ENCODE measurements at places on chromosomes 2 and 18.

GRCh38 chr2:64905338-64906024, 83.7 kb upstream of the SLC1A4 start:
- peaks cover 65% of the 10 kb centered on the region for H3K27me3 ChIP-seq
- no peaks in the 10 kb centered on the region for H3K4me1 ChIP-seq
- no peak overlapping the region for H3K27ac ChIP-seq
- H3K36me3 ChIP-seq, result no peaks in the 10 kb centered on the region
- no peak for DNase-seq

GRCh38 chr2:82591718-82592117, 1867.4 kb downstream of the SUCLG1 start:
- no peaks in the 10 kb centered on the region for H3K4me1 ChIP-seq
- no peak overlapping the region for H3K27ac ChIP-seq
- no peak for DNase-seq
- H3K27me3 ChIP-seq, result no peaks in the 10 kb centered on the region

GRCh38 chr2:150255528-150255927, 231.9 kb downstream of the RND3 start:
- H3K4me1 ChIP-seq, result peaks cover 6% of the 10 kb centered on the region
- H3K4me3 ChIP-seq, result no peak overlapping the region
- H3K27me3 ChIP-seq, result no peaks in the 10 kb centered on the region
- no peak overlapping the region for H3K27ac ChIP-seq
- H3K36me3 ChIP-seq, result no peaks in the 10 kb centered on the region

GRCh38 chr2:39696838-39697237, 31.1 kb downstream of the TMEM178A start:
- H3K4me1 ChIP-seq, result peaks cover 10% of the 10 kb centered on the region
- no peak overlapping the region for H3K4me3 ChIP-seq
- DNase-seq, result peak; percentile 87

- DNase-seq, result no peak
- no peaks in the 10 kb centered on the region for H3K27me3 ChIP-seq
- H3K4me1 ChIP-seq, result no peaks in the 10 kb centered on the region
- H3K36me3 ChIP-seq, result peaks cover 7% of the 10 kb centered on the region
- H3K27ac ChIP-seq, result no peak overlapping the region
Observed at GRCh38 chr18:58695772-58696171, 24.5 kb downstream of the MALT1 start.

- DNase-seq, result no peak
- H3K27ac ChIP-seq, result no peak overlapping the region
- no peak overlapping the region for H3K4me3 ChIP-seq
- no peaks in the 10 kb centered on the region for H3K27me3 ChIP-seq
- no peaks in the 10 kb centered on the region for H3K4me1 ChIP-seq
- no peaks in the 10 kb centered on the region for H3K36me3 ChIP-seq
Observed at GRCh38 chr2:43138441-43138840, 88.0 kb downstream of the ZFP36L2 start.

DNA sequence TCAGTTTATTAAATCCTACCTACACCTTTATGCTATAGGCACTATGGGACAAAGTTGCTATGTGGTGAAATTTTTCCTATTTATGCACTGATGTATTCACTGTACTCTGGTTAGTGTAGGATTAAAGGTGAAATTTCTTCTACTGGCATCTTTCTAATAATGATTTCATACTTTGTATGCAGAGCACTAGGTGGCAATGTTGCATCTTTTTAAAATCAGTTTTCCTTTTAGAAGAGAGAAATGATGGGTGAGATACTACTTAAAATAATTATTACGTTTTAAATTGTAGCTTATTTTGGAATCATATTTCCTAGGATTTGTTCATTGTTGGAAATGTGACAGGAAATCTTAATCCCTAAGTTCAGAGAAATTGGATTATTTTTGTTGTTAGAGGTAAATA, 150.9 kb downstream of the CD8B2 start:
- no peaks in the 10 kb centered on the region for H3K4me1 ChIP-seq
- no peak overlapping the region for H3K27ac ChIP-seq
- DNase-seq, result peak; percentile 1

DNA sequence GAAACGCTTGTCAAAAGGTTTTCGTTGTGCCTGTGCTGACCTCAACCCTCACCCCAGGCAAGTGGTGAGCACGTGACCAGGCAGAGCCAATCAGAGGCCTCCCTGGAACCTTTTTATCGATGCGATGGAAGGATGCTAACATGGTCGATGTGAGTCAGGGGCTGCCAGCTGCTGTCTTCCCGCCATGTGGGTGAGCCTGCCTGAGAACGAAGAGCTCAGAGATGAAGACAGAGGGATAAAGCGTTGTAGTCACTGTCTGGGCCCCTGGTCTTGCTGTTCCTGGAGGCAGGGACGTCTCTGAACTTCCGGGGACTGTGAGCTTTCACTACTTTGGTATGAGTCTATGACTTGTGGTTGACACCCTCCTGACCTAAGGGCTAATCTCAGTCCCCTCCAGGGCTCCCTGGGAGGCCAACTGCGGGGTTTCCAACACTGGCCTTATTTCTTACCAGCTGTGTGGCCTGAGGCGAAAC, 18.6 kb downstream of the DNMT3A start:
- H3K4me3 ChIP-seq, result no peak overlapping the region
- DNase-seq, result peak; percentile 45
- H3K27ac ChIP-seq, result no peak overlapping the region
- H3K27me3 ChIP-seq, result no peaks in the 10 kb centered on the region

- H3K36me3 ChIP-seq, result no peaks in the 10 kb centered on the region
- no peak overlapping the region for H3K4me3 ChIP-seq
Observed at GRCh38 chr2:85435981-85436835, 17.7 kb downstream of the SH2D6 start.

DNA sequence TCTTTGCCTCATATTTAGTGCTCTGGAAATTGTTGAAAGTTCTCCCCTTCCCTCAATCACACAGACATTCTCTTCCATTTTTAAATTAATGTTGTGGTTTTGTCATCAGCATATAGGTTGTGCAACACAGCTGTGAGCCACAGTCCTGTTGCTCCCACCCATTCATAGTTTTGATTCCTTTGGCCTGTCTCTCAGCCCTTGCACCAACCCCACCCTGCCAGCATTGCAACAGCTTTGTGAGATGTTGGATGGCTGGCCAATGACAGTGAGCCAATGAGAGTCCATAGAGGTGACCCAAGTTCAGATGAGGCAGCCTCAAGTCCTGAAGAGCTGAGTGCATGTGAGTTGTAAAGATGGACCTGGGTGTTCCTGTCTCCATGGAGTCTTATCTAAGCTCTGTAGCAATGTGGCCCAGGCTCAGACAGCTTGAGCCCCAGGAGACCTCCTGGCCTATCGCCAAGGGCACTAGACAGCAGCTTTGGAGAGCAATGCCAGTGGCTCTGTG, 775.5 kb downstream of the RNF144A start:
- H3K4me1 ChIP-seq, result no peaks in the 10 kb centered on the region
- H3K36me3 ChIP-seq, result no peaks in the 10 kb centered on the region
- no peaks in the 10 kb centered on the region for H3K27me3 ChIP-seq
- no peak overlapping the region for H3K4me3 ChIP-seq
- peak; percentile 53 for DNase-seq

- peak; percentile 12 for DNase-seq
- H3K4me1 ChIP-seq, result no peaks in the 10 kb centered on the region
- no peak overlapping the region for H3K27ac ChIP-seq
- H3K4me3 ChIP-seq, result no peak overlapping the region
- no peaks in the 10 kb centered on the region for H3K27me3 ChIP-seq
Observed at GRCh38 chr2:201396595-201396994, 39.5 kb upstream of the FLACC1 start.

DNA sequence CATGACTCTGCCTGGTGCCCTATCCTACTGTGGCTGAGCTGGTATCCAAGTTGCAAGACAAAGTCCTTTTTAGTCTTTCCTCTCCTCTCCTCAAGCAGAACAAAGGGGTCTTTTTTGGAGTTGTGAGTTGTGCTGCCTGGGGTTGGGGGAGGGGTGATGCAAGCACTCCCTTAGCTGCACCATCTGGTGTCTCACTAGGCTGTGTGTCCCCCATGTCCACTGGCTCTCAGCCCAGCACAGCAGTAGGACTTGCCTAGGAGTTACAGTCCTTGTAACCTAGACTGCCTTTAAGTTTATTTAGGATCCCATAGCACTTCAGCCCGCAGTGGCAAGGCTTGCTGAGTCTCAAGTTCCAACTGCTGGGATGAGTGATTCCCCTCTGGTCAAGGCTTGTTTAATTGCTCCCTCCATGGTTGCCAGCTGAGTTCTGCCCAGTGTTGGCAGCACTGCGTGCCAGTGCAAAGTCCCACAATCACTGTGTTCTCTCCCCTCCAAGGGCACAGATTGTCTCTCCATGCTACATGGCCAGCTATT, 13.2 kb upstream of the ILKAP start:
- H3K4me3 ChIP-seq, result no peak overlapping the region
- DNase-seq, result no peak
- no peak overlapping the region for H3K27ac ChIP-seq
- no peaks in the 10 kb centered on the region for H3K36me3 ChIP-seq
- peaks cover 7% of the 10 kb centered on the region for H3K27me3 ChIP-seq

DNA sequence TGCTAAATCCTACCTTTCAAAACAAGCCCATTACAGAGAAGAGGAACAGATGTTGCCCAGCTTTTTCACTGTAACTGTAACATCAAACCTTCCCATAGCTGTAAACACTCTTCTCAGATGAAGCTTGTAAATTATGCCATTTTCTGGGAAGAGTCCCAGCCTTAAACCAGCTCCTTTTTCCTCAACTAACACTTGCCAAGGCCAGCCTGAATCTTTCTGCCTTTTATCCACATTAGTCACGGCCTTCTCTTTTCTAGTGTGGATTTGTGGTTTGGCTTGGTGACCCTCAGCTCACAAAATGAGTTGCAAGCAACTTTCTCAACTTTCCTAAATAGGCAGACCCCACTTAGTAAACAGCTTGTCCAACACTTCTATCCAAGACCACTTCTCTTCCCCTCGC, 90.2 kb downstream of the CABLES1 start:
- peaks cover 38% of the 10 kb centered on the region for H3K4me1 ChIP-seq
- H3K27ac ChIP-seq, result peak overlapping the region; percentile 99
- DNase-seq, result peak; percentile 97
- H3K27me3 ChIP-seq, result no peaks in the 10 kb centered on the region

GRCh38 chr2:11505652-11506610, 27.9 kb upstream of the GREB1 start:
- no peaks in the 10 kb centered on the region for H3K36me3 ChIP-seq
- no peaks in the 10 kb centered on the region for H3K4me1 ChIP-seq
- no peak overlapping the region for H3K27ac ChIP-seq
- no peak overlapping the region for H3K4me3 ChIP-seq

DNA sequence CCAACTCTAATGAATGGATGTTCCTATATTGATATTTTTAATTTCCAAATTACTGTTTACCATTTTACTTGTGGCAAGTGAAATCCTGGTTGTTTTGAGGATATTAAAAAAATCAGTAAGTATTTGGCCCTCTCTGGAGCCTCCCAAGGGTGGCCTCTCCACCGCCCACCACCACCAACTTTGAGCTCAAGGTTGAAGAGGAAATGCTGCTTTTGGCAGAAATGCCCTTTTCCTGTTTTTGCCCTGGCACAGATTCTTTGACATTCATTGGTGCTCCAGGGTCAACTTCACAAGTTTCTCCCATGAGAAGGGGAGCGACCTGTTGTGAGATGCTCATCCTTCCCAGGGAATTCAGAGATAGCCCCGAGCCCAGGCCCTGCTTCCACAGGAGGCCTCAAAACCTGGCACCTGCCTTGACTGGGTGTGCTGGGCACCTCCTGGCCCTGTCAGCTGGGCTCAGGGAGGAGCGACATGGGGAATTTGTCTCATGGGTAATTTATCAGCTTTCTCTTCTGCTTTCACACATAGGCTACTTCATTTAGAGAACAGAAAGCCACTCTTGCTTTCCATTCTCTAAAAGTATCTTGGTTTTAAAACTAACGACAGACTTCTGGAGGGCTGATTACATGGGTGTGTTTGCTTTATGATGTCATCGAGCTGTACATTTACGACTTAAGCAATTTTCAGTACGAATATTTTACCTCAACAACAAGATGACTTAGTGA, 6.9 kb downstream of the CD8A start:
- H3K27me3 ChIP-seq, result peaks cover 35% of the 10 kb centered on the region
- DNase-seq, result no peak

GRCh38 chr2:11676640-11677039, 6.6 kb upstream of the NTSR2 start:
- H3K36me3 ChIP-seq, result no peaks in the 10 kb centered on the region
- H3K4me1 ChIP-seq, result peaks cover 8% of the 10 kb centered on the region
- H3K4me3 ChIP-seq, result no peak overlapping the region
- H3K27me3 ChIP-seq, result peaks cover 43% of the 10 kb centered on the region
- DNase-seq, result no peak
- no peak overlapping the region for H3K27ac ChIP-seq

DNA sequence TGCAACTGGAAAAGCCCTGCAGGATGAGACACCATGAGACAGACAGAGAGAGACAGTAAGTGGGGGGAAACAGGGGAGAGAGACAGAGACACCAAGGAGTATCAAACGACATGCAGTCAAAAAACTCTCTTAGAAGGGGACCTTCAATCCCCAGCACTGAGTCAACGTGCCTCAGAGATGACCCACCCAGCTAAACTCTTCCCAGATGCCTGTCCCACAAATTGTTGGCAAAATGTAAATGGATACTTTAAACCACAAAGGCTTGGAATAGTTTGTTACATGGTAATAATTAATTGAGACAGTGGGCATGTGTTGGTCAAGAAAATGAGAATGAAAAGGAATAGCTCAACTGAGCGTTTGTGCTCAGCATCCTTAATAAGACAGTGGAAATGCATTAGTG, 98.3 kb downstream of the GRB14 start:
- H3K4me1 ChIP-seq, result no peaks in the 10 kb centered on the region
- no peak overlapping the region for H3K4me3 ChIP-seq
- no peak overlapping the region for H3K27ac ChIP-seq
- no peaks in the 10 kb centered on the region for H3K27me3 ChIP-seq
- no peak for DNase-seq

- H3K36me3 ChIP-seq, result peaks cover 1% of the 10 kb centered on the region
- H3K4me3 ChIP-seq, result no peak overlapping the region
- H3K27me3 ChIP-seq, result no peaks in the 10 kb centered on the region
- DNase-seq, result peak; percentile 38
- no peak overlapping the region for H3K27ac ChIP-seq
Observed at GRCh38 chr2:233373316-233373715, 19.0 kb downstream of the DGKD start.

- H3K27me3 ChIP-seq, result no peaks in the 10 kb centered on the region
- H3K4me1 ChIP-seq, result peaks cover 13% of the 10 kb centered on the region
- peak overlapping the region; percentile 12 for H3K27ac ChIP-seq
- no peaks in the 10 kb centered on the region for H3K36me3 ChIP-seq
Observed at GRCh38 chr2:202171241-202171825, 67.1 kb downstream of the SUMO1 start.

- no peaks in the 10 kb centered on the region for H3K36me3 ChIP-seq
- no peaks in the 10 kb centered on the region for H3K4me1 ChIP-seq
- no peak for DNase-seq
- H3K27me3 ChIP-seq, result no peaks in the 10 kb centered on the region
Observed at GRCh38 chr18:40789286-40789685, 1165.7 kb upstream of the PIK3C3 start.

GRCh38 chr2:217177720-217178119, 317.9 kb upstream of the TNP1 start:
- no peaks in the 10 kb centered on the region for H3K27me3 ChIP-seq
- no peak for DNase-seq
- no peaks in the 10 kb centered on the region for H3K4me1 ChIP-seq
- H3K36me3 ChIP-seq, result no peaks in the 10 kb centered on the region
